Stimulated activated CD4-positive, alpha-beta T cell treated with anti-CD3 and anti-CD28 coated beads, Interleukin-1b, Interleukin-23, amount 100 ng/mL, for 1 hour (primary cell): ENCODE measurements at places on chromosomes 1 and 21.

DNA sequence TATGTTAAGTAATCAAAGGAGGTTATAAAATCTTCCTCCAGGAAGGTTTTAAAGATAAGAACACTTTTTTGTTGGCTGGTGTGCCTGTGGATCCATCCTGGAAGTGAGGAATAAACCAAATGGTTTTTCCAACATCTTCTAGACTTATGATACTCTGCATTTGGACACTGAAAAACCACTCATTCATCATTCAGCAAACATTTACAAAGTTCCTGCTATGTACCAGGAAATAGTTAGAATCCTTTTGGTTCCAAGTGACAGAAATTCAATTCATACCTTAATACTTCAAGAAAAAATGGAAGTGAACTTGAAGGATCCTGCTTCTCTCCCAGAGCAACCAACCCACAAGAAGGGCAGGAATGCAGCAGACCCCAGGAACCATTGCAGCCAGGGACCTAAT is 39.6 kb upstream of the PIGC start:
- DNase-seq: no peak

DNA sequence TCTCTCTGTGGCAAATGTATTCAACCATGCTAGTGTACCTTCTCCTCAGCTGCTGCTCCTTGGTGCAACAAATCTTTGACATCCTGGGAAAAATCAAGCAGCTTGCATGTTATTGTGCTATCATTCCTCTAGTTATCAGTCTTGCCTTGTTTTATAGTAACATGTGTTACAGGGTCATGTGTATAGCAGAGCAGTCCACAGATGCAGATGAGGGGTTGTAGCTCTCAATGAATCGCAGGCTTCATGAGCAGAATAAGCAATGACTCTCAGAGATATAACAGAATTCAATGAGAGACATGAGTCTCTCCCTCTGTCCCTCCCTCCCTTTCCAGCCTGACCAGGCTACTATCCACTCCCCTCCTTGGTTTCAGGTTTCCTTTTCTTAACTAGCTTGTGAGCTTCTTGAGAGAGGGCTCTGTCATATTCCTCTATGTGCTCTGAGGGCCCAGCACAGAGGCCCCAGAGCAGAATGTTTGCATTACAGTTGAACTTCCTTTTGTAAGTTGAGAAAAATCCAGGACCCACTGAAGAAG is 15.1 kb upstream of the JUN start:
- no peak for DNase-seq

GRCh38 chr1:40824591-40825434 is 37.4 kb downstream of the CITED4 start:
- no peak for DNase-seq

- no peak for DNase-seq
Observed at GRCh38 chr1:234898455-234899033, 230.1 kb downstream of the TOMM20 start.

DNA sequence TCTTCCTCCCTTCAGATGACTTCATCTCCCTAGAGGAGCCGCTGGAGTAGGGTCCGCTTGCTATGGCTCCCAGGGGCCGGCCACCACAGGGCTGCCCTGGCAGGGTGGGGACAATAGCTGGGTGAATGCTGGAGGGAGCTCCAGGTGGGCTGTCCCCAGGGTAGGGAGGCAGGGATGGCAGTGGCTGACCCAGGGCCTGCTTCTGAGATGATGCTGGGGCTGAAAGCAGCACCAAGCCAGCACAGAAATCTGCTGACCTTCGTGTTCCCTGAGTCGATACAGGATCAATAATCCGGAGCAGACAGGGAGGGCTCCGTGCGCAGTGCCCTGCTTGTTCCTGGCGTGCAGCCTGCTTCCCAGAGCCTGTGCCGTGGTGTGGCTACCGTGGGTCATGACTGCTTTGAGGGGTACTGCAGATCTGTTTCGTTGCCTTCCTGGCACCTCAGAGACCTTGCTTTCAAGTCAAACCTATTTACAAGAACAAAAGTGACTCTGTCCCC is 34.0 kb downstream of the TFF3 start:
- no peak for DNase-seq

DNA sequence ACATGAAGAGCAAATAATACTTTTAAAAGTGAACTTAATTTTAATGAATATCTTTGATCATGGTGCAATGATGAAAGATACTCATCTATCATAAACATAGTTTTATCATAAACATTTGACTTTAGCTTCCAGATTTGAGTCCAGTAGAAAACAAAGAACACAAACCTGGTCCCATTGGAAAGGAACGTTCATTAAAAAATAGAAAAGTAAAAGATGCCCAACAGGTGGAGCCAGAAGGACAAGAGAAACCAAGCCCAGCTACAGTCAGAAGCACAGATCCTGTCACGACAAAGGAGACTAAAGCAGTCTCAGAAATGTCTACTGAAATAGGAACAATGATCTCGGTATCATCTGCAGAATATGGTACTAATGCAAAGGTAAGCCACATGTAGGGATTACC is 55.6 kb upstream of the MYOCOS start:
- DNase-seq: no peak

DNA sequence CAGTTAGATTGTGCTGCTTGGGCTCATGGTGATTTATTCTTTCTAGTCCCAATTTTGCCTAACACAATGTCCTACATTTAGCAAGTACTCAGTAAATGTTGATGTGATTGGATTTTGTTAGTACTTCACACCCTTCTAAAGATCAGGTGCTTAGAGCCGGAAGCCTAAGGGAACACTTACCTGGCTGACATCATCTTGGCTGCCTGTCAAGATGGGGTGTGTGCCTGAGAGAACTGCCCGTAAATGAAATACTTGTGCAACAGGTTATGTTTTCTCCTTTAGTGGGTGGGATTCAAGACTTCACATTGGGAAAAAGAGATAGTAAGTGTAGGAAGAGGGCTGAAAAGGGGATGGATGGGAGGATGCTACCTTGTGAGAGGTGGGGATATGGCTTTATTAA is 75.5 kb upstream of the MACF1 start:
- no peak for DNase-seq

GRCh38 chr1:54365847-54366246 is 40.3 kb downstream of the SSBP3 start:
- no peak for DNase-seq

GRCh38 chr1:75170011-75170410 is 35.8 kb downstream of the LHX8 start:
- no peak for DNase-seq

DNA sequence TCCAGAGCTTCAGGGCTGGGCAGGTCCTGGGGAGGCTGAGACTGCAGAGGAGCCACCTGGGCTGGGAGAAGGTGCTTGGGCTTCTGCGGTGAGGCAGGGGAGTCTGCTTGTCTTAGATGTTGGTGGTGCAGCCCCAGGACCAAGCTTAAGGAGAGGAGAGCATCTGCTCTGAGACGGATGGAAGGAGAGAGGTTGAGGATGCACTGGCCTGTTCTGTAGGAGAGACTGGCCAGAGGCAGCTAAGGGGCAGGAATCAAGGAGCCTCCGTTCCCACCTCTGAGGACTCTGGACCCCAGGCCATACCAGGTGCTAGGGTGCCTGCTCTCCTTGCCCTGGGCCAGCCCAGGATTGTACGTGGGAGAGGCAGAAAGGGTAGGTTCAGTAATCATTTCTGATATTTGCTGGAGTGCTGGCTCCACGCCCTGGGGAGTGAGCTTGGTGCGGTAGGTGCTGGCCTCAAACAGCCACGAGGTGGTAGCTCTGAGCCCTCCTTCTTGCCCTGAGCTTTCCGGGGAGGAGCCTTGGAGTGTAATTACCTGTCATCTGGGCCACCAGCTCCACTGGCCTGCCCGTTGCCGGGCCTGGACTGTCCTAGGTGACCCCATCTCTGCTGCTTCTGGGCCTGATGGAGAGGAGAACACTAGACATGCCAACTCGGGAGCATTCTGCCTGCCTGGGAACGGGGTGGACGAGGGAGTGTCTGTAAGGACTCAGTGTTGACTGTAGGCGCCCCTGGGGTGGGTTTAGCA is 9.3 kb downstream of the MYBPH start:
- no peak for DNase-seq

- no peak for DNase-seq
Observed at GRCh38 chr1:94332516-94332915, 85.7 kb upstream of the ABCD3 start.

GRCh38 chr1:177411381-177411780 is 240.6 kb downstream of the BRINP2 start:
- DNase-seq: no peak

DNA sequence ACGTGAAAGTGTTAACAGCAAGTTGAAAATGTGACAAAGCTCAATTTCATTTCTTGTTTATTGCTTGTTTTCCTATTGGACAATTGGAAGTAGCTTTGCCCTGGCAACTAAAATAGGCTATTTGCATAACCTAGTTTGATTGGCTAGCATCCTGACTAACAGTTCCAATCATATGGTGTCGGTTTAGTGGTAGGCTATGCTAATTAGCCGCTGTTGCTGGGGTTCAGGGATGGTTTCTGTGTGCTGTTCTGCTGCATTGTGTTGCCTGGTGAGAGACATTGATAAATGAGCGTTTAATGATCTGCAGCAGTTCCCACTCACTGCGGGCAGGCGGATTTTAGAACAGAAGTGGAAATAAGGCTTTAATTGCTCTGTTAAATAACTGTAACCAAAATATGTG is 68.5 kb downstream of the DYRK1A start:
- no peak for DNase-seq

DNA sequence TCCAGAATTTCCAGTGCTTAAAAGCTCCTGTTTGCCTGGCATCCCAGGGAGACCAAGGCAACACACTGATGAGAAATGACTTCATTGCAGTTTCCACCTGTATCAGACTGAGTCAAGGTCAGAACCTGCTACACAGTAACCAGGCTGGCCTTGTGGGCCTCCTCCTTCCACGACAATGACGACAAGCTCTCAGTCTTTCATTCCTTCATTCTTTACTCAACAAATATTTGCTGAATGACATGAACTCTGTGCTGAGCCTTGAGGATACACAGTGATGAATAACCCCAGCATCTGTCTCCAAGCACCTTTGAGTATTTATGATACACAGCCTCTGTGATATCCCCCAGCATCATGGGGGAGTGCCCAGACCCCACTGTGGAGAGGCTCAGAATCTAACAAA is 8.9 kb upstream of the LCE5A start:
- no peak for DNase-seq

DNA sequence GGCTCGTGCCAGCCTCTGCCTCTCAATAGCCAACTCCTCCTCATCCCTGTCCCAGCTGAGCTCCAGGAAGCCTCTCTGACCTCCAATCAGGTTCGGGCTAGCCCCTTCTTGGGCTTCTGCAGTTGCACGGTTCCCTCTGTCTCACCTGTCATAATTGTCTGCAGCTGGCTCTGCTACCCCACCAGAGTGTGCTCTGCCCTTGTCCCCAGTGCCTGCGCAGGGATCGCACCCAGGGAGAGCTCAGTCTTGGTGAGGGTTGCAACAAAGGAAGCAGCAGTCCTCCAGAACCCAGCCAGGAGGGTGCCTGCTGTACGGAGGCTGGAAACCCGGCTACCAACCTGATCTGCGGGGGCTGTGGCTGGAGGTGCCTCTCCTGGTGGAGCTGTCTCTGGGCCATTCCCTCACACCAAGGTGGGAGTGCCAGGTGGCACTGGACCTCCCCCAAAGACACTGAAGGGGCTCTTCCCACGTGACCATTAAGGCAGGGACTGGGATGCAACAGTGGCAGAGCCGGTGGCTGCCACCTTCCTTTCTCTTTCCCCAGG is 63.5 kb upstream of the DMRTB1 start:
- no peak for DNase-seq

DNA sequence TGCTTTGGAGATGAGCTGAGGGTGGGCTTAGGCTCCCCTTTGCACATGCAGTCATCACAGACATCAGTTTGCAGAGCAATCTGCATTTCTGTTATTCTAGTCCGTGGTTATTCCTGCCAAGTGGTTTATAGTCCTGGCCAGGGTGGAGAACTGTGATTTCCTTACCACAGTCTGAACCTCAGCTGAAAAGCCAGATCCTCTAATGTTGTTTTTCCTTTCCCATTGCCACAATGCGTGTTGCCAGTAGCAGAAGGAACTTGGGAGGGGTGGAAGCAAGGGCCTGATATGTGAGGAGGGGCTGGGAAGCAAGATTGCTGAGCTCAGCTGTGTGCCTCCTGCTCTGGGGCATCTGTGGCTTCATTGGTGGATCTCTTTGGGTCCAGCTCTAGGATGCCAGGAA is 18.0 kb upstream of the ST3GAL3 start:
- no peak for DNase-seq

DNA sequence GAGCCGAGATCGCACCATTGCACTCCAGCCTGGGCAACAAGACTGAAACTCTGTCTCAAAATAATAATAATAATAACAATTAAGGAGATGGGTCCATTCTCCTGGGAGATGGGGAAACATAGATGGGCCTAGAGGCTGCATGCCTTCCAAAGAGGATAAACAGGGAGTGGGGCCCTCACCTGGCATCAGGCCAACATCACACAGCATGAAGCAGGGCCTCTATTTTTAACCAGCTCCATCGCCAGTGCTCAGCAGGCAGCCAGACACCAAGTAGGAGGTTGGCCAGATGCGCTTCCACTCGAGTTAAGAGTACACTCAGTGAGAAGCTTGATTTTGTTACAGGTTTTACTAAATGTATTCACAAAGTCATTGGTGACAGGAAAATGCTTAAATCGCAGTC is 352.0 kb downstream of the RRAGC start:
- DNase-seq: no peak

DNA sequence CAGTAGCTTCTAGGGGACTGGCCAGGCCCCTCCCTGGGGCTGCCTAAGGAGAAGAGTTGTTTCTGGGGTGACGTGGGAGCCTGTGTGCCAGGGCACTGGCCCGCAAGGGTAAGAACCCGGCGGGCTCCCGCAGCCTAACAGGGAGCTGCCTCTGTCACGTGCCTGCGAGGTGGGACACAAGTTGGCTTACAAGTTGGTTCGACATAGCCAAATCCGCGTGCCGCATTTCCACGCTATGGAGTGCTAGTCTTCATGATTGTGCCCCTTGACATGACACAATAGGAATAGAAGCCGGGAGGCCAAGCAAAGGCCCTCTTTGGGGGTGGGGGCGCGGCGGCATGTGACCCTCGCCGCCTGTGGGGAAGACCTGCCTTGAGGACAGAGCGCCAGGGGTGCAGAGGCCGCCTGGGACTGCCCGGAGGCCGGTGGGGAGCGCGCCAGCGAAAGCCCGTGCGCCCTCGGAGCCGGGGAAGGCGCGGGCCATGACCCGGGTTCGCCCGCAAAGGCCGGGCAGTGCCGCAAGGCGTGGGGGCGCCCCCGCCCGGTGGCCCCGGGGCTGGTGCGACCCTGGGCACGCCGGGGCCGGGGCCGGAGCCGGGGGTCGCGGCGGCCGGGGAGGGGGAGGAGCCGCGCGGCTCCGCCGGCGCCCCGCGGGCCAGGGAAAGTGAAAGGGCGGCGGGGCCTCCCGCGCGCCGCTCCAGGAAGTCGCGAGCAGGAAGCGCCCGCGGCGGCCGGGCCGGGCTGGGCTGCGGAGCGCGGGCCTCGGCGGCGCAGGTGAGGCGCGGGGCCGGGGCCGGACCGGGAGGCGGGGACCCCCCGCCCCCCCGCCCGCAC is at the start of gene SLC37A1:
TSS of gene SLC37A1 (plus strand) at position 702 of the 834 bp plus-strand sequence. CDS start 4,603 bp downstream, outside the sequence.
- no peak for DNase-seq

- DNase-seq: no peak
Observed at GRCh38 chr1:63813829-63814277, 40.0 kb downstream of the ROR1 start.
